Stimulated activated CD8-positive, alpha-beta memory T cell treated with anti-CD3 and anti-CD28 coated beads, Interleukin-7, amount 100 ng/mL, for 1 hour (primary cell): ENCODE measurements at places on chromosomes 3 and 15.

DNA sequence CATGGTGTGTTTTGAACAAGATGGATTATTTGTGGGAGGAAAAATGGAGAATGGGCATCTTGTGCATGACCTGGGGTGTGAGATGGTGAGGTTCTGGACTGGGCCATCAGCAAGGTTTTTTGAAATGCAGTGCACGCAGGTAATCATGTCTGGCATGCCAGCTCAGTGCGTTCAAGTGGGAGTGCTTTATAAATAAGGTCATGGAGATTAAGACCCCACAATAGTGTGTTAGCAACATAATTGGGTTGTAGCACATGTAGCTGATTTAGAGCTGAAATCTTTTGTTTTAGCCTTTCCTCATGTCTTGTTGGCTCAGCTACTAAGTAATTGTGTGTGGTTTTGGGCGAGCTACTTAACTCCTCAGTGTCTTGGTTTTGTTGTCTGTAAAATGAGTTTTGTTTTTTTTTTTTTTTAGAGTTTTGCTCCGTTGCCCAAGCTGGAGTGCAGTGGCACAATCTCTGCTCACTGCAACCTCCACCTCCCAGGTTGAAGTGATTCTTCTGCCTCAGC lies 3.9 kb upstream of the CACNA1D start:
- DNase-seq = no peak

GRCh38 chr15:35522061-35522460 lies 23.9 kb downstream of the DPH6 start:
- no peak for DNase-seq

- DNase-seq = no peak
These were observed 274.9 kb upstream of the ZPLD1 start for GRCh38 chr3:102159810-102160451.

DNA sequence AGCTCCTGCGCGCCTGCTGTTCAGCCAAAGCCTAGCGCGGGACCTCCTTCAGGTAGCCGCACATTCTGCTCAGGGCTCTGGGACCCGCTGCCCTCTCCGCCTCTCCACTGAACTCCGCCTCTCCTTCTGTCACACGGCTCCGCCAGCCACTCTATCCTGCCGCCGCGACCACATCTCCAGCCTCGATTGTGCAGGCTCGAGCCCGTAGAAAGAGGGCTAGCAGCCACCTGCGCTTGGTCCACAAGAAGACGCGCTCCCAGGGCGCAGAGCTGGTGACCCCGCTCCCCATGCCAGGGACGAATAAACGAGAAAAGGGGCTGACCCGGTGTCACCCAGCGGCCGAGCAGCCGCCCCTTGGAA lies 1.1 kb upstream of the VIPR1 start:
- no peak for DNase-seq

GRCh38 chr15:61011576-61012336 lies 217.3 kb downstream of the RORA start:
- DNase-seq = no peak

DNA sequence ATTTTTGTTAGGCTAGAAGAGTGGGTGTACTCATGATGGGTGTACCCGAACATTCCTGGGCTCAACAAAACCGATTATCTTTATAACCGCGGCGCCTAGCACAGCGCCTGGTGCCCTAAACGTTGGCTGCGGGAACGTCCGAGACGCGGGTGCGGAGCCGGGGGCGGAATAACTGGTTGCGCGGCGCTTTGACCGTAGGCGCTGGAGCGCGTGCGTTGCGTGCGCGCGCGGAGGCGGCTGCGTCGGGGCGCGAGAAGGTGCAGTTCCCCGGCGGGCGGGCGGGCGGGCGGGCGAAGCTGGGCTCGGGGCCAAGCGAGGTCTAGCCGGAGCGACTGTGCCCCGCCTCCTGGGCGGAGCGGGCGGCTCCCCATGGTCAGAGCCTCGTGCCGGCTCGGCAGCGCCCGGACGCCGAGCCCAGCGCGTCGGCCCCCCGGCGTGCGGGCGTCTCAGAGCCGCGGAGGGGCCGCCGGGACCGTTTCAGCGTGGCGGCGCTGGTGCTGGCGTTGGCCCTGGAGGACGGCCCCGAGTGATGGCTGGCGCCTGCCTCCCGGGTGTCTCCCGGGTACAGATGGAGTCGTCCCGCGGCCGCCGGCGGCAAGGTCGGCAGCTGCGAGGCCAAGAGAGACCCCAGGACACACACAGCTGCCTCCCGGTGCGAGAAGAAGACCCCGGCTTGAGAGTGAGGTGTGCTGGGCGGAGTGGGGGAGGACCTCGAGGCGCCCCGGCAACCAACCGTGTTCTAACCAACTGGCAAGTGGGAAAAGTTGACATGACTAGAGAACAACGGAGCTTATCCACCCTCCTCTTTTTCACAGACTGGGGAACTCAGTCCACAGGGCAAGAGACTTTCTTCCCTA lies at the start of gene PLAAT1:
Gene PLAAT1 (plus strand): TSS at position 373 of the 857 bp plus-strand sequence. CDS start 14,429 bp downstream, outside the sequence.
- DNase-seq = no peak

DNA sequence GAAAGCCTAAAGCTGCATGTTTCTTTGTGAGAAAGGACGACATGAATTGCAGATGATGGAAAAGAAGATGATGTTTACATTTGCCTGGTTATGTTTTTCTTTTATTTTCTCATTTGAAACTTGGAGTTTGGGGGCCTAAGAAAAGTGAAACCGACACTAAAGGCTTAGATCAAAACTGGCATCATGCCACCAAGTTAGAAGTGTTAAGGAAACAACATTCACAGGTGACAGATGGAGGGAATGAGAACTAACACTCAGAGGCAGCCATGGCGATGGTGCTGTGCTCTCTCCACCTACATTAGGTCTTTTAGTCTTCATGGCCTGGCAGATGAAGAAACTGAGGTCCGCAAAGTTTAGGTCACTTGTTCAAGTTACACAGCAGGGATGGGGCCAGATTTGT lies 923.6 kb downstream of the TUSC7 start:
- DNase-seq = no peak

DNA sequence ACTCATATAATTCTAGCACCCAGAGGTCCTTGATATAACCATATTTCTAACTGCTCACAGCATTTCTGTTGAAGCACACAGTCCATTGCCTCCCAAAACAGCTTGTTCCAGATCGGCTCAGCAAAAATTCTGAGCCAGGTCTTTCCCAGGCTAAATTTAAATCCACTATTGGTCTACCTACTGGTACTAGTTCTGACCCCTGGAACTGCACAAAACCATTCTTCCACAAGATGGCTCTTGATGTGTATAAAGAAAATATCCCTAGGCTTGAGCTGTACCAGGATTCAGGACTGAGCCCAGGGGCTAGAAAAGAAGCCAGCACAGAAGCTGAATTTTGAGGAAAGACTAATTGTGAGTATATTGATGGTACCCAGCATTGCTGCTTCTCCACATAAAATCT lies 75.4 kb upstream of the ABHD17C start:
- DNase-seq = no peak

GRCh38 chr3:174233511-174233910 lies 625.6 kb upstream of the NAALADL2 start:
- no peak for DNase-seq

DNA sequence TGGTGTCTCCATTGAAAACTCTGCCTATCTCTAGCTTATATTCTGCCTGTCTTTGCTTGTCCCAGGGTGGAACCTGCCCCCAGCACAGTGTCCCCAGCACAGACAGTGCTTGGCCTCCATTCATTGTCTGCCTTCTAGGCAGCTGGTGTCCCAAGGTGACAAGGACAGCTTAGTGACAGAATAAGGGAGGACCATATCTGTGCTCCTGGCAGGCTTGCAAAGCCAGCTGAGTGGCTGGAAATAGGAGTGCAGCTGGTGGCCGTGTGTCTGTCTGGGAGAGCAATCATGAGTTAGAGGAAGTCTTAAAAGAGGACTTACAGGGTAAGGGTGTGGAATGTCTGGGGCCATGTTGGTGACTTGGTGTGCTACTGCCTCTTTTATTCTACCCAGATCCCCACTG lies 33.4 kb downstream of the SCN5A start:
- no peak for DNase-seq

- no peak for DNase-seq
These were observed 60.0 kb upstream of the WNT5A start for GRCh38 chr3:55546866-55547669.
